ENCODE measurements at places on chromosomes 1 and 21. TPM values are rescaled to one million over a fixed set of nuclear protein-coding genes. Genes with fewer than 3 reads are reported as not detected.

TCHHL1 gene
- not detected for polyA plus RNA-seq

DPM3 gene
- polyA plus RNA-seq, result 166 TPM

NPR1 gene
- 57.7 TPM for polyA plus RNA-seq

NBPF20 gene
- 0.63 TPM for polyA plus RNA-seq

MYOG gene
- polyA plus RNA-seq, result not detected

SOX13 gene
- polyA plus RNA-seq, result 18.5 TPM

SH2D1B gene
- polyA plus RNA-seq, result 1.6 TPM
